ENCODE measurements at places on chromosomes 11 and 22.
A peak's percentile ranks its signal among the peaks of the same experiment; 100 is the strongest.

DNA sequence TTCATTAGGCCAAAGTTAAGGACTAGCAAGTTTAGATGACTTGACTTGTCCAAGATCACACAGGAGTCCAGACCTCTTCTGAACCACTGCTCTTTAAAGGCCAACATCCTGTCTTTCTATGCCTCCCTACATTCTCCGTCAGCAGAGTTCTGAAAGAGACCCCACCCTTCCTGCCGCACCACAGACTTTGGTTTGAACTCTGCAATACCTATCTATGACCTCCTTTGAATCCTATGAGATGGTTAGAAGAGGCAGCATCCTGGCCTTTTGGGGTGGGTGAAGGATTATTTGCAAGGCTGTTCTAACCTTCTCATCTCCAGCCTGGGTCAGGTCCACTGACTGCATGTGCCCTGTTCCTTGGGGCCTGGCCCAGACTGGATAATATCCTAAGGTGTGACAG is 4.3 kb upstream of the RRM1 start:
- no peak for DNase-seq

DNA sequence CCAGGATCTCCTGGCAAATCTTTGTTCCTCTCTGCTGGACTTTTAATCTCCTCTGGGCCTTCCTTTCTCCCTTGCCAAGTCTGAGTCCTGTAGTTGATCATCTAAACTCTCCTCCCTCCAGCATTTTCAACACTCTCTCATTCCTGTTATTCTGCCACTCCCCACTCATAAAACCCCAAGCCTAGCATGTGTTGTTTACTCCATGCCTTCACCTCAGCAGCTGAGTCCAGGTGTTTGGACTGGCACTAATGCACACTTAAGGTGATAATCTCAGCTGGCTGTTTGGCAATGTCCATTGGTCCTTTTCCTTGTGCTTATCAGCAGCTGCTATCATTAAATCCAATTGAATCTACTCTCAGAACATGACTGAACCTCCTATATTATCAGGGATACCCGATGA is 876.8 kb upstream of the TENM4 start:
- peak; percentile 16 for DNase-seq

DNA sequence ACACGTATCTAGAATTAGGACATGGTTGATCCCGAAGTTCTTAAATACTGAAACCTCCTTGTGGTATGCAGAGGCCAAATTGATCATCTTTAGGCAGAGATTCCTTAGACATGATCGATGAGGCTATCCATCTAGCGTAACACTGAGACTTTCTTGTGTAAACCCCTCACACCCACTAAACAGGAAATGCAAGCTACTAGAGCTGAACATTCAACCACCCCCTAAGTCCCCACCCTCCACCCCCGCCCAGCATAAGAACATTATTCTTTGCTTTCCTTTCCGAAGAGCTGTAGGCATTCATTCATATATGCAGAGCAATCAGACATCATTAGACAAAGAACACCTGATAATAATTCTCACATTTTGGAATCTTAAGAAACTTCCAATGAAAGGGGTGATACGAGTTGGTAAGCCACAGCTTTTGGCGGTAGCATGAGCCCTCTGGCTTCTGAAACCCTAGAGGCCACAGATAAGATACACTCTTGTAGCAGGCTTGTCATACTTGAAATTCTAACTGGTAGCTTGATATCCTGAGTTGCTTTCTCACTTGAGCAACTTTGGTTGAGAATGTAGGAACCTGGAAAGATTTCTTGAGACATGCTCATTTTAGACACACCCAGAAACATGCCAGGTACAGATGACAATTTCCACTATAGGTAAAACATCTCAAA is 42.2 kb downstream of the FLI1 start:
- DNase-seq: no peak

- no peak for DNase-seq
Measured at GRCh38 chr22:49660794-49661781, 166.6 kb downstream of the BRD1 start.

GRCh38 chr11:111696556-111696955 is 69.6 kb downstream of the PPP2R1B start:
- no peak for DNase-seq

- no peak for DNase-seq
Measured at GRCh38 chr22:41274856-41275255, 11.1 kb downstream of the RANGAP1 start.

DNA sequence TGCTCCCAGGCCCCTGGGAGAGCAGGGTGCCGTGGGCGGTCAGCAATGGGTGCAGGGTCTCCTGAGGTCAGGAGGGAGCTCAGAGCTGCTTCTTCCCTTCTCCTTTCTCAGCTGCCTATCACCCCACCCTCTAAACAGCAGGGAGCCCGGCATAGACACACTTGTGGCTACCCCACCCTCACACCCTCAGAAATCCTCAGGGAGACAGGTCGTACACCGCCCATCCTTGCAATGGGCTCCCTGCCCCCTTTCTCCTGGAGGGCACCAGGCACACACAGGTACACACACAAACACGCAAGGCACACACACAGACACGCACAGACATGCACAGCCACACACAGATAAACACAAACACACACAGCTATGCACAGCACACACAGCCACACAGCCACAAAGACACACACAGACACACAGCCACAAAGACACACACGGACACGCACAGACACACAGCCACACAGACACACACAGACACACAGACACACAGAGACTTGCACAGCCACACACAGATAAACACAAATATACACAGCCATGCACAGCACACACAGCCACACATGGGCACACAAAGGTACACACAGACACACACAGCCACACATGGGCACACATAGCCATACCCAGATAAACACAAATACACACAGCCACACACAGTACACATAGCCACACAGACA is 44.9 kb upstream of the TH start:
- DNase-seq: no peak
